Stomach (tissue), 19 donors: ENCODE measurements at places on chromosomes 12 and 14.

GRCh38 chr14:75306927-75307699 is 28.5 kb downstream of the FOS start:
- H3K27ac ChIP-seq, result no peak overlapping the region
- H3K36me3 ChIP-seq, result no peaks in the 10 kb centered on the region
- H3K4me3 ChIP-seq, result no peak overlapping the region

DNA sequence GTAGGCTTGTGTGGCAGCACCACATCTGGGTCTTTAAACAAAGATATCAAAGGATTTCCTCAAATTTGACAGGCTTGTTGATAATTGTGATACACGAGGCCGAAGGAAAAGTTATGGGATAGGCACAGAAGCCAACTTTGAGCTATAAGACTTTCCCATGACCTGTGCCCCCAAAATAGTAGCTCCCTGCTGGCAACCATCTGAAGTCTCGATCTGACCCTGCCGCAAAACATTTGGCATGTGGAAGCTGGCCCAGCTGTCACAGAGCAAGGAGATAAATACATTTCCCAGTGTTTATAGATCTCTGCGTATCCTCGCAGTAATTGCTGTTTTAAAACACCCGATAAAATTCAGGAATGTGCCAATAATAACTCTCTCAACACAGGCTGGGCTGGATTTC is 26.4 kb upstream of the RGS6 start:
- H3K27ac ChIP-seq, result no peak overlapping the region
- H3K27me3 ChIP-seq, result no peaks in the 10 kb centered on the region
- no peaks in the 10 kb centered on the region for H3K36me3 ChIP-seq
- no peak overlapping the region for H3K4me3 ChIP-seq

DNA sequence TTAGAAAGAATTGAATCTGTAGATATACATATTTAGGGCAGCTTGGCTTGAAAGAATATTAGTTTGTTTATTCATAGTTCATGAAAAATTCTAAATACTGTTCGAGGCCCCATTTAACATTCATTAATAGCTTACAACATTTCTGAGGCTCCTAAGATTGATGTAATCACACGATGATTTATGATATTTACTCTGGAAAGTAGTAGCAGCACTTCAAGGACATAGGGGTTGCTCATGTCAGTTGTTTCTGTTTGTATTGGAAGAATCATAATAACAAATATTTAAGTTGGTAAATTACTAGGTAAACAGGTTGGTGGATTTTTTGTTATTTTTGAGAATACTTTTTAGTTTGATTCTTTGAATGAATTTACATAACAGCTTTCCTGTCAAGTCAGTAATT is 30.4 kb downstream of the CAND1 start:
- no peak overlapping the region for H3K27ac ChIP-seq
- peaks cover 83% of the 10 kb centered on the region for H3K36me3 ChIP-seq
- no peaks in the 10 kb centered on the region for H3K27me3 ChIP-seq
- peaks cover 16% of the 10 kb centered on the region for H3K4me1 ChIP-seq

DNA sequence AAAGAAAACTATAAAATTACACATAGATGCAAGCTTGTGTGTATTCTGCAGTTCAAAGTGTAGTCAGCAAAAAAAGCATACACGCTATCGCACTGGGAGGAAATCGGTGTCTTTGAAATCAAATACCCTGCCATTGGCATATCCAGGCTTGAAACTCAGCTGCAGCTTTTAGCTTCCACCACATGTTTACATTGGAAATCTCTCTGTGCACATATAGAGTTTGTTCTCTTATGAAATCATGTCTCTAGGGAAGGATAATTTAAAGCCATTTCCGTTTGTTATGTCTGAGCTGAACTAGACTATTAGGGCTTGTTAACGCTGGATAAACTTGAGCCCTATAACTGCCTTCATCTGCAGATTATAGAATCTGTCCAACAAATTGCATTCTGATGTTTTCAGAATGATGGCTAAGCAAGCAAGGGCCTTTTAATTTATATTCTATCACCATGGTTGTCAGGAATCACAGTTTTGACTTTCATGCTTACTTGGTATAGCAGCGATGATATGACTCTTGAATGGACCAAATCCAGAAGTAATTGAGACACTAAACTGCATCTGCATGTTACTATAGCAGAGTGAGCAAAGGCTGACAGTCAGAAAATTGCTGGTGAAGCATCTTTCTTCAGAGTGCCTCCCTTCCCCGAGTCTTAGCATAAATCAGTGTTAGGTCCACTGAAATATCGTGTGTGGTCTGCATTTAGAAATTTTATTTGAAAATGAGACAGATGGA is 442.8 kb downstream of the ZFP36L1 start:
- peak; percentile 39 for DNase-seq
- no peaks in the 10 kb centered on the region for H3K36me3 ChIP-seq
- H3K27me3 ChIP-seq, result no peaks in the 10 kb centered on the region

DNA sequence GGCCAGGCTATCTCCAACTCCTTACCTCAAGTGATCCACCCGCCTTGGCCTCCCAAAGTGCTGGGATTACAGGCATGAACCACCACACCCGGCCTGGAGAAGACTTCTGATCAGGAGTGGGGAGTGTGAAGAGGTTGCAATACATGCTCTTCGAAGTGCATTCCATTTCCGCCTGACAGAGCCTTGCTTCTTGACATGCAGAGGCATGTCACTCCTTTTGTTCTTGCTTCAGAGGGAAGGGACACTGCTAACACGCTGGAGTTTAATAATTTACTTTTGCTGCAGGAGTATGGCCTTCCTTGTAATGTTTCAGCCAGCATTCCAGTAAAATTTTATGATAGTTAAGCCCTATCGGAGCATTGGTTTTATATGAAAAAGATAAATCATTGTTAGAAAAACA is 74.9 kb downstream of the SLC25A47 start:
- no peak overlapping the region for H3K4me3 ChIP-seq
- no peaks in the 10 kb centered on the region for H3K27me3 ChIP-seq
- no peak for DNase-seq
- H3K36me3 ChIP-seq, result no peaks in the 10 kb centered on the region

- H3K27ac ChIP-seq, result no peak overlapping the region
- peaks cover 15% of the 10 kb centered on the region for H3K36me3 ChIP-seq
- H3K4me1 ChIP-seq, result no peaks in the 10 kb centered on the region
- no peaks in the 10 kb centered on the region for H3K27me3 ChIP-seq
Observed at GRCh38 chr14:95545515-95546168, 10.8 kb downstream of the GLRX5 start.

DNA sequence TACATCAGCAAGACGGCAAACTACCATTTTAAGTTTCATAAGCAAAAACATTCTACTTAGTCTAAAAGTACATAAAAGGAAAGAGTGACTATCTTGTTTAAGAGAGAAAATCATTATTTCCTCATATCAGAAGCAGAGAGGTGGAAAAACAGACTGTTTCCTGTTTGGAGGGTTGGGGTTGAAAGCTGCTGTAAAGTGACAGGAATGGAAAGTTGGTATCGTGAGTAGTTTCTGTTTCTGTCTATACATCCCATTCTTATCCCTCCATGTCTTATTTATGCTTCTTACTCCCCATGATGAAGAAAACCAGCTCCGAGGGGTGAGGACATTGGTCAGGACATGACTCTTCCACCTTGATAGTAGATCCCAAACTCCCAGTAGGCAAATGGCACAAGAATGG is 216.5 kb downstream of the EGLN3 start:
- no peaks in the 10 kb centered on the region for H3K4me1 ChIP-seq
- H3K4me3 ChIP-seq, result no peak overlapping the region
- H3K27ac ChIP-seq, result no peak overlapping the region
- no peaks in the 10 kb centered on the region for H3K36me3 ChIP-seq
- no peaks in the 10 kb centered on the region for H3K27me3 ChIP-seq
